Central memory CD8-positive, alpha-beta T cell (primary cell): ENCODE measurements at places on chromosomes 4 and X.

DNA sequence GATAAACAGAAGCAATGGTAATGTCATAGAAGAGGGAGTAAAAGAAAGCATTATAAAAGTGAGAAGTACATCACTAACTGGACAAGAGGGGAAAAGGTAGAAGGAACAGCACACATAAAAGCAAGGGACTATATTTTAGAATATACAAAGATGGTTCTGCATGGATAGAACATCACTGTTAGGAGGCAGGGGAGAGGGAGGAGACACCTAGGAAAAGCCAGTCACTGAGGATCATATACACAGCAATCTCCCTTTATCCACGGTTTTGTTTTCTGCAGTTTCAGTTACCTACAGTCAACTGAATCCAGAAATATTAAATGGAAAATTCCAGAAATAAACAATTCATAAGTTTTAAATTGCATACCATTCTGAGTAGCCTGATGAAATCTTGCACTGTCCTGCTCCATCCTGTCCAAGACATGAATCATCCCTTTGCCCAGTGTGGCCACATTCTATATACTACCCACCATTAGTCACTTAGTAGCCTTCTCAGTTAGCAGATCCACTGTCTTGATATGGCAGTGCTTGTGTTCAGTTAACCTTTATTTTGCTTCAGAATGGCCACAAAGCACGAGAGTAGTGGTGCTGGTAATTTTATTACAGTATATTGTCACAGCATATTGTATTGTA lies 74.2 kb downstream of the PPA2 start:
- no peaks in the 10 kb centered on the region for H3K4me1 ChIP-seq
- H3K27ac ChIP-seq: no peak overlapping the region
- peaks cover 6% of the 10 kb centered on the region for H3K36me3 ChIP-seq
- H3K4me3 ChIP-seq: no peak overlapping the region
- no peaks in the 10 kb centered on the region for H3K27me3 ChIP-seq

- peaks cover 2% of the 10 kb centered on the region for H3K36me3 ChIP-seq
- no peak for DNase-seq
- no peaks in the 10 kb centered on the region for H3K4me1 ChIP-seq
- H3K27ac ChIP-seq: no peak overlapping the region
- peaks cover 23% of the 10 kb centered on the region for H3K27me3 ChIP-seq
Measured at GRCh38 chr4:144353292-144353691, 212.8 kb upstream of the GYPA start.

GRCh38 chrX:136198678-136199243 lies 51.4 kb downstream of the FHL1 start:
- H3K36me3 ChIP-seq: no peaks in the 10 kb centered on the region
- H3K27ac ChIP-seq: no peak overlapping the region
- H3K4me3 ChIP-seq: no peak overlapping the region
- H3K27me3 ChIP-seq: no peaks in the 10 kb centered on the region
- no peak for DNase-seq
- peaks cover 11% of the 10 kb centered on the region for H3K4me1 ChIP-seq

DNA sequence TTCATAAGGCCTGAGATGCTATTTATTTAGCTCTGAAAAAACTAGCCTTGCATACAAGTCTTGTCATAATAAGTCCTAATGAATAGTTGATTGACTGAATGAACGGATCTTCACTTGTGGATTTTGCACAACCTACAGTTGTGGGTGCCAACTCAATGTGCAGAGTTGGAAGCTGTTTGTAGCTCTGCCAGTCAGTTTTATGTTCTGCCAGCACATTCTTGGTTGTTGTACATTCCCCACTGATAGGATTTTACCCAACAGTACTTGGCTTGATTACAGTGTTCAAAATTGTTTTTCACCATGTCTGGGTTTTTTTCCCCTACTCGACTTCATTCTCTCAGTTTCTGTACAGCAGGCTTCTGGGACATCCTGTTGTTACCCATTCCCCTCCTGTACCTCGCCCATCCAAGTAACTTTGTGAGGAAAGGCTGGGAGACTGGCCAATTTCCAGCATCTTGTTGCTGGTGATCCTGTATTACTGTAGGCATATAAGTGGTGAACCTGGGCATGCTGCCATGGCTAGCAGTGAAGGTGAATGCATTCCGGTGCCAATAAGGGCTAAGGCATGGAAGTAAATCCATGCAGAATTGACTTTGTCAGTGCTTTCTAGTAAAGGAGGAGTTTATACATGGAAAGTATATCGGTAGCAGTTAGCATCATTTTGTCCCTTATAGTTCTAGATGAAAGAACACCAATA lies 22.8 kb downstream of the IL1RAPL1 start:
- no peaks in the 10 kb centered on the region for H3K36me3 ChIP-seq
- no peak for DNase-seq
- no peaks in the 10 kb centered on the region for H3K4me1 ChIP-seq
- H3K27ac ChIP-seq: no peak overlapping the region

DNA sequence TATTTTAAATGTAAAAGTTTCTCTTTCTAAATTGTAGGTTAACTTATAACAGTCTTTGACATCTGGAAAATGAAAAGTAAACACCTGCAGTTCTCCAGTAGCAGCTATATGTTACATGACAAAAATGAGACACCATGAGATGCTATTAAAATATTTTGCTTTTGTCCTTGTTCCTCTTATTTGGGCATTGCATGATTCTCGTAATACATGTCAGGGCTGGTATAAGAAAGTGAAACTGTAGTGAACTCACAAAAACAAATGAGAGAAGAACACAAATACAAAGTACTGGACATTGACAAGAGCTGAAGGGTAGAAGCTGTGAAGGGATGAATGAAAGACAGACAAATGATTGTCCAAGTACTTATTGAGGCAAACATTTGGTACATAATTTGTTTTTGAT lies 9.0 kb downstream of the GK2 start:
- no peaks in the 10 kb centered on the region for H3K27me3 ChIP-seq
- no peaks in the 10 kb centered on the region for H3K36me3 ChIP-seq
- DNase-seq: no peak
- H3K4me1 ChIP-seq: no peaks in the 10 kb centered on the region
- H3K4me3 ChIP-seq: no peak overlapping the region
- no peak overlapping the region for H3K27ac ChIP-seq

GRCh38 chr4:94527556-94528233 lies 76.0 kb downstream of the PDLIM5 start:
- no peak overlapping the region for H3K4me3 ChIP-seq
- no peak overlapping the region for H3K27ac ChIP-seq
- H3K27me3 ChIP-seq: no peaks in the 10 kb centered on the region
- no peak for DNase-seq
- H3K4me1 ChIP-seq: no peaks in the 10 kb centered on the region
- no peaks in the 10 kb centered on the region for H3K36me3 ChIP-seq

DNA sequence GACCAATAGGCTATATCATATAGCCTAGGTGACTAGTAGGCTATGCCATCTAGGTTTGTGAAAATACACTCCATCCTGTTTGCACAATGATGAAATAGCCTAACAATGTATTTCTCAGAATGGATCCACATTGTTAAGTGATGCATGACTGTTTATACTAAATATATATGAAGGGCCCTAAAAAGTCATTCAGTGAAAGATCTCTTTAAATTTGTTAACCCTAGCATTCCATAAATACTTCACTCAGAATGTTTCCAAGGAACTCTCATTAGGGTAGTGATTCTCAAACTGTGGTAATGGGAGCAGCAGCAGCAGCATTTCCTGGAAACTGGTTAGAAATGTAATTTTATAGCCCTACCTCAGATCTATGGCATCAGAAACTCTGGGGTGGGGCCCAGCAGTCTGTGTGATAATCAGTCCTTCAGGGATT lies 74.9 kb downstream of the PRRG1 start:
- H3K27ac ChIP-seq: no peak overlapping the region
- H3K36me3 ChIP-seq: no peaks in the 10 kb centered on the region
- DNase-seq: no peak
- H3K4me1 ChIP-seq: no peaks in the 10 kb centered on the region
